ENCODE measurements at places on chromosomes 6 and 20.

DNA sequence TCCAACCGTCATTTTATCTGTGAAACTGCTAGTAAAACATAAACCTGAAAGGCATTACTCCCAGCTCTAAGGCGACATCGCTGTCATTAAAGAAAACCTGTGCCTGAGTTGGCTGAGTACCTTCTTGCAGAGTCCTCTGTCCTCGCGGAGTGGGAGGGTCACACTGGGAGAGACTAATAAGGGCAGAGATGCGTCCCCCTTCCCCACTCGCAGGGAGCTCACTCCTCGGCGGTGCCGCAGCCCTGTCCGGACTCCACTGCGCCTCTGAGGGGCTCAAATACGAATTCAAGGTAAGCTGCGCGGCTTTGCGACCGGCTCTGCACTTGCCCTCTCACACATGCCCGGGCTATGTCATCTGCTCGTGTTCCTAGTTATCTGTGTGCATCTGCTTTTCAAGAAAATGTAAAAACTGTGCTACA lies at the start of gene COL19A1:
TSS of gene COL19A1 (plus strand) at position 206 of the 419 bp plus-strand sequence. CDS start 13,012 bp downstream, outside the sequence.
- peak; percentile 48 for DNase-seq

DNA sequence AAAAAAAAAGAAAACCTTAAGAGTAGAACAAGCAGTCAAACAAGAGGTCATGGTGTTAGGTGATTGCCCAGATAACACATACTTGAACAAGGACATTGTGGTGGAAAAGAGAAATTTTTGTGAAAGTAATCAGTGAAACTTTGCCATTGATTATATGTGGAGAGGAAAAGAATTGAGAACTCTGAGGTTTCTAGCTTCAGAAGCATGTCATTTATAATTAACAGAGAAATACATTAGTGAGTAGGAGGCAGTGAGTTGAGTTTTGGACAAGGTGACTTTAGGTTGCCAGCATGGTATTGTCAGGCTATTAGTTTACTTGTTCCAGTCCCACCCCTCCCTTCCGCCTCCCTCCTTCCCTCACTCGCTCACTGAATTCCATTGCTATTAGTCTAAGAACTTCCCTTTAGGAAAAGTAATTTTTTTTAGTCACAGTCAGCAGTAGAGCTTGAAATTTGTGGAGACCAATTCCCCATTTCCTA lies 17.2 kb downstream of the TAB2 start:
- no peak for DNase-seq

DNA sequence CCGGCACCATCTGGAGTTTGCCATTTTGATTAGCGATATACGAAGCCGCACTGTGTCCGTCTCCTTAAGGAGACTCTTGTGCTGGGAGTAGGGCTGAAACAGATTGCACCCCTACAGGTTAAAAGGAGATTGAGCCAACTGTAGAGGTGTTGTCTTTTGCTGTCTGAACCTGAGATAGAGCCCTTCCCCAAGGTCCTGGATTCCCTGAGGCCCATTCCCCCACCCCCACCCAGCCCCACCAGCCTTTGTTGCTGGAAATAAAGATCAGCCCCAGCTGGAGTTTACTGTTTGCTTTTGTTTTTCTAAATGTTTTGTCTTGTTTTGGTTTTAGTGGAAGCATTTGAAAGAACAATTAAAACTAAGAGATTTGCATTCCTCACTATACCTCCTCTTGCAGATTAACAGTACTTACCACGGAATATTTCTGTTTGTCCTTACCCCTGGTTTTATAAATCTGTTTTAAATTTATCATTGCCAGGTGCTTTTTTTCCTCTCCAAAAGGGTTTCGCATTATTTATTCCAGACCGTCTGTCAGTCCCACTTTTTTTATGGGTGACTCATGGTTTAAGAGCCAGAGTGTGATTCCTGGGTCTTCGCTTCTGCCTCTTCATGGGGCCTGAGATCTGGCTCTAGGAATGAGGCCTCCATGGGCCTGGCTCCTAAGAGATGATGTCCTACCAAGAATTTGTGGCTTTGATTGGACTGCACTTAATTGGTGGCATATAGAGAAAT lies 169.2 kb downstream of the DTNBP1 start:
- no peak for DNase-seq

GRCh38 chr6:167695831-167696230 lies 130.9 kb upstream of the AFDN start:
- no peak for DNase-seq

DNA sequence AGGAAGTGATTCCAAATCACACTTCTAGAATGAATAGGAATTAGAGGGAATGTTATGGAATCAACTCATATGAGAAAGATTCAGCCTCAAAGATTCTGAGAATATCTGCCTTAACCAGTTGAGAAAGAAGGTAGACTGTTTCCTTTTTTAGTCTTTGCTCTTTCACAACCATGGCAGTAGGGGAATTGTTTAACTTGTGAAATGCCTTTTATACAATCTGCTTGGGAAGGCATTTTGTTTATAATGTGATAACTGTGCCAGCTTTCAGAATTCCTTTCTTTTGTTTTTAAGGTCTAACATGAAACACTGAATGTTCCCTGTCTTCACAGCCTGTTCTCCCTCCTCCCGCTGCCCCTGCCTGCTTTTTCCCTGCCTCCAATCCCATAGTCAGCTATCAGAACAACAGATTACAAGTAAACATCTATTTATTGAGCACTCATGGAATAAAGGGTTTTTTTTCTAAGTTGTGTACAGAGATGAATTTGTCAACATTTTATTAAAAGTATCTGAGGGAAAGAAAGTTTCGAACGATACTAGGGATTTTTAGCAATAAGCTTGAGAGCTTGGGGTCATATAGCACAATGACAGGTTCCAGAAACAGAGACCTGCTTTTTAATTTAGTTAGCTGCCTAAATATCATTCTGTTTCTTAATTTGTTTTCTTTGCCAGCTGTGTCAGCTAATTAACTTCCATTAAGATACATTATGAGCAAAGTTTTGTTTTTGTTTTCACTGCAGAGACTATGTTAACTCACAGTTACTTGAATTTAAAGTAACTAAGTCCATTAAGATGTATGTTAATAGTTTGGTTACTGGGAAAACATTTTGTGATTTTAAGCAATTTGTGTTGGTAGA lies 28.3 kb upstream of the FBXO30 start:
- DNase-seq = no peak

DNA sequence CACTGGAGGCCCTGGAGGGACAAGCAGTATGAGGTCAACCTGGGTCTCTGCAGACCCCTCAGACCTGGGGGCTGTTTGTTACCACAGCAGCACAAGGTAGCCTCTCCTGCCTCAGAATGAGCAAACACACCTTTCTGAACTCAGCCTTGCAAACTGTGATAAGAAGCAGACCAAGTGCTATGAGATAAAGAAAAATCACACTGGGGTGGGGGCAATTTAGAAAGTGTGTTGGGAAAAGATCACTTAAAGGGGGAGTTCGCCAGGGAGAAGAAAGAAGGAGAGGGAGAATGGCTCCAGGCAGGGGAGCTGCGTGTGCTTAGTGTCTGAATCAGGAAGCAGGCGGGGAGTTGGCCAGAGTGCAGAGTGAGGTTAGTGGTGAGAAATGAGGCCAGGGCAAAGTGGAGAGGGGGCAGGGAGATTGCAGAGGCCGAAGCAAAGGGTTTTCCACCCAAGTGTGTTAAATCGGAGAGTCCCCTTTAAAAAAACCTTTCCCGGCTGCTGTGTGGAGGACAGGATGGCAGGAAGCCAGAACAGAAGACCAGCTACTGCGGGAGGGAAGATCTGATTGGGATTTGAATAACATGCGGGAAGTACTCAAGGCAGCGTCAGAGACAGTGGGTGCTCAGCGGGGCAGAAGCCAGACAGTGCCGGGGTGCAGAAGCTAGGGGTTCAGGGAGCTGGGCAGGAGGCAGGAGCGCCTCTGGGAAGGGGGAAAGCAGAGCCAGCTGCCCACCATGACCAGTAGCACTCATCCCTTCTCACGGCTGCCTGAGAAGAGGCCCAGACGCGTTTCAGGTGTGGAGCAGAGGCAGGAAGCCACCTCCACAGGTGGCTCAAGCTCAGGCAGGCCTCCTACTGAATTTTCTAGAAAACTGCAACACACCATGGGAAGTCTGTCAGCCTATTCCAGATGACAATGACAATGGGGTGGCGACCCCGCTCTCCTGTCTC lies 9.0 kb downstream of the ADA start:
- DNase-seq = peak; percentile 82

All from RPMI8226 (cell line).